ENCODE measurements at places on chromosomes 5 and 9.

DNA sequence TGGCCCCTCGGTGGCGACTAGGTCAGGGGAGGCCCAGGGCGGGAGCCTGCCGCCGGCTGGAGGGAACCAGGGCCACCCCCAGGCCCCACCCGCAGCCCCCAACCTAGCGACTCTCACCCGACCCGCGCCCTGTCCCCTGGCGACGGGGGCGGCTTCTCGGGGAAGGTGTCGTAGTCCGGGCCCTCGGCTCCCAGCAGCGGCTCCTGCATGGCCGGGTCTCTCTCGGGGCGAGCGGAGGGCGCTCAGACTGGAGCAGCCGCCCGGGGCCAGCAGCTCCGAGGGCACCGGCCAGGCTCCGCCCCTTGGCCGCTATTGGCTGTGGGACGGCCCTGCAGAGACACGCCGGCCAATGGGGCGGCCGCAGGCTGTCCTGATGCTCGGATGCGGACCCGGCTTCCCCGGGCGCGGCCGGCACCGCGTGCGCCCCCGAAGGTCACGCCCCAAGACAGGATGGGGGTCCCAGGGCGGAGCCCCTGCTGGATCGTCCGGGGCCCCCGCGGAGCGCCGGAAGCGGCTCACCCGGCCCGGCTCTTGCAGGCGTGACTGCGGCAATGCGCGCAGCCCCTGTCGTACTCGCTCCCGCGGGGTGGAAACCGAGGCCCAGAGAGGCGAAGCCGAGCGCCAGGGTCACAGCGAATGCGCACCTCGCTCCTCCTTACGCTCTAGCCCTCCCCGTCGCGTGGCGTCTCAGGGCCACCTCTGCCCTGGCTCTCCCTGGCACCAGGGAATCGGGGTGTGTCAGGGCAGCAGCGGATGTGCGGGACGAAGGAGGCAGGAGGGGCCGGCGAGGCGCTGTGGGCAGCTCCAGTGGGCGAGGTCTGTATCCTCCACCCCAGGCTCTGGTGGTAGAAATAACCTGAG, at the start of gene SLC2A6:
Gene SLC2A6 (minus strand): TSS at position 249 of the 861 bp plus-strand sequence. CDS start 40 bp downstream, at position 209.
- DNase-seq: peak; percentile 92

DNA sequence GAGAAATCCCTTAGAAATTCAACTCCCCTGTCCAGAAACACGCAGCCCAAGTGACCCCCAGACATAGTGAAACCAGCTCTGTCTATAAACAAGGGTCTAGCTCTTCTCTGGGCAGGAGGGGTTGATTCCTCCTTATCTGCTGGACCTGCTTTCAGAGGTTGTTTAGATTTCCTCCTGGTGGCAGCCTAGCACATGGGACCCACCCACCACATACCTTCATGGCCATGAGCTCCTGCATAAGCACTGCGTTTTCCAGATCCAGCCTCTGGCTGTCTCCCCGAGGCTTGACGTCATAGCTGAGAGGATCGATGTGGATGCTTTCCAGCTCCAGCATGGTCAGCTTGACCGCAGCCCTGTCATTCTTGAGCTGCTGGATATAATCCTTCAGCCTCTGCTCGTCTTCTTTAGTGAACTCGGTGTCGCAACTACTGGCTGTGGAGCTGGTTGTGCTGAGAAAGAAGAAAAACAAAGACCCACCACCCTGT, 77.0 kb downstream of the DCP2 start:
- no peak for DNase-seq

DNA sequence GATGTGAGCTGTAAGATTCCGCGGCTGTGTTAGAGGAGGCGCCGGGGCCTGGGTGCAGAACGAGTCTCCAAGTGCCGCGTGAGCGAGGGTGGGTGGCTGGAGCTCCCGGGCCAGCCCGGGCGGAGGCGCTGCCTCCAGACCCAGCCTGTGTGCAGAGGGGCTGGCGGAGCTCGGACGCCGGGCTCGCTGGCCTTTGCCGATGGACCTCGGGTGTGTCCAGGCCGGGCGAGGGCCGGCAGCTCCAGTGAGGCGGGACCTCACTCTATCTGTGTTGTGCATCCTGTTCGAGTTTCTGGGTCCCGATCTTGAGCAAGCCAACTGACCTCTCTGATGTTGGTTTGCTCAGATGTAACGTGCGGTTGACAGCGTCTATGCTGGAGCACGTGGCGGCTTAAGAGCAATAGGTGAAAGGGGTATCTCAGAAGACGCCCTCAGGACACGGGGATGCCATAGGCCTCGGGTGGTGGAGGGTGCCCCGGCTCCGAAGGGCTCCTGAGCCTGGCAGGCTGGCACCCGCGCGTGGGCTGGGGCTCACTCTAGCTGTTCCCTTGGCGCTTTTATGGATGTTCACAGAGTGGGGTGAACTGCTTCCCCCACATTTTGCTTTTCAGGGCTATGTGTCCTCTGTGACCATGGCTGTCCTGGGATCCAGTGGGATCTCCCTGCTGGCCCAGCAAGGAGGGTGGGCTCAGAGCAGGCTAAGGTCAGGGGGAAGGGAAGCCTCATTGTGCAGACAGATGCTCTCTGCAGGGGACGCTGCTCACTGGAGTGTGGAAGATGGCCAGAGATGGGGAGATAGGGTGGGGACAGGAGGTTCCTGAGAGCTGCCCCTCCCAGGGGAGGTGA, 69.8 kb downstream of the MRPL36 start:
- no peak for DNase-seq

GRCh38 chr5:163915481-163915961, 410.1 kb downstream of the MAT2B start:
- peak; percentile 71 for DNase-seq

- DNase-seq: no peak
These were observed 162.8 kb downstream of the MAN2A1 start for GRCh38 chr5:109852371-109853155.

- DNase-seq: no peak
These were observed 7.8 kb upstream of the OLFM1 start for GRCh38 chr9:135079676-135080075.

Data from suppressor macrophage (primary cell).